ENCODE measurements at places on chromosomes 5 and 9.

DNA sequence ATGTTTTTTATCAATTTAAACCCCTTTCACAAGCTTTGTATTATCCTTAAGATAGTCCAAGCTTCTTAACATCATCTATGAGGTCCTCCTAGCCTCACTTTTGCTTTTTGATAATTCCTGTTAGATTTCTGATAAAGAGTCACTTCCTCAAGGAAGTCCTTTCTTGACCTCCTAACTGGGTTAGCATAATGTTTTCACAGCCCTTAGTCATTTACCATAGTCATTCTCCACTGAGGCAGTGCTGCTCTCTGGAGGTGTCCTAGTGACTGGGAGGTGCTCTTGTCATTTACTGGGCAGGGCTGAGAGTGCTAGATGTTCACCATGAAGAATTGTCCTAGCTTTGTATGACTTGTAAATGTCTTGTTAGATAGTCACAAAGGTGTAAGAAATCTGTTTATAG lies 26.4 kb downstream of the TNPO1 start:
- DNase-seq, result no peak

- DNase-seq, result no peak
Observed at GRCh38 chr5:25539536-25539935, 894.8 kb upstream of the CDH10 start.

DNA sequence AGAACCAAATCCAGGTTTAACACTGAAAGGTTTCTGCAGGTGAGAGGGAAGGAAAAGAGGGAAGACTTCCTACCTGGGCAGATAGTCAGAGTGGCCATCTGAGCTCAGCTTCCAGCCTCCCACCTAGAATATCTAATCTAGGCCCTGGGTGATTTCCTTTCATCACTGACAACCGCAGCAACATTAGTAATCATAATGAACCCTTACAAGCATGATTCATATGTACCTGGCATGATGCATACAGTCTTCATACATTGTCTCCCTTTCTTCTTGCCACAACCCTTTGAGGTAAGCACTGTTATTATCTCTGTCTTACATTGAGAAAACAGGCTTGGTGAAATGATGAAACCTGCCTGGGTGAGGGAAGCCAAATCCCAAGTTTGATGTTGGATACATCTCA lies 13.5 kb downstream of the AFAP1L1 start:
- no peak for DNase-seq

DNA sequence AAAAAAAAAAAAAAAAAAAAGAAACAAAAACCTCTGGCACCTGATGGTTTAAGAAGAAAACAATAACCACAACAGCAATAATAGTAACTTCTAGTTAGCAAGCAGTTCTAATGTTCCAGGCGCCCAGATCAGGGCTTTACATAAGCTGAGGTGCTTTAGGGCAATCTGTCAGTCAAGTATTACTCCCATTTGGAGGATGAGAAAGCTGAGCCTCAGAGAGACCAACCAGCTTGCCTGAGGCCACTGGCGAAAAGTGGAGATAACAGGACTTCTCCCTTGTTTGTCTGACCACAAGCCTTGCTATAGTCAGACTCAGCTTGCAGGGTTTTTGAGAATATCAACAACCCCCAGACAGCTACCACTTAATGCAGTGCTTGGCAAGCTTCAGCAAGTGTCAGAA lies 83.5 kb upstream of the BOD1 start:
- no peak for DNase-seq

GRCh38 chr9:91856419-91856818 lies 93.6 kb downstream of the ROR2 start:
- no peak for DNase-seq

GRCh38 chr5:75044406-75044805 lies 8.0 kb downstream of the GCNT4 start:
- DNase-seq, result no peak

DNA sequence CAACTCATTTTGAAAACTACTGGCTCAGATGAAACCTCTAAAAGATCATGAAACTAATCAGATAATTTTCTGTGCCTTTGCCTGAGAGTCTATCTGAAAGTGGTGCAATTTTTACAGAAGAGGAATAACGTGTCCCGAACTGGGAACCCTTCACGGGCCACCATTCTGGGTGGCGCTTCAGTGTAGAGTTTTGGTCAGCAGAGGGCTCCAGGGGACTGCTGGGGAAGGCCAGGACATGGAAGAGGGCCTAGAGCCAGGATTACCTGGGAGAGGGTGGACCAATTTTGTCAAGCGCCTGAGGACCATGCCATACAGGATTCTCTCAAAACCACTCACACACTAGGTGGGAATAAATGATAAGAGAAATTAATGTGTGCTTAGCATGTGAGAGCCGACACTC lies 49.7 kb upstream of the PLEKHG4B start:
- DNase-seq, result no peak

- no peak for DNase-seq
Observed at GRCh38 chr9:113649054-113649453, 185.5 kb downstream of the RGS3 start.

DNA sequence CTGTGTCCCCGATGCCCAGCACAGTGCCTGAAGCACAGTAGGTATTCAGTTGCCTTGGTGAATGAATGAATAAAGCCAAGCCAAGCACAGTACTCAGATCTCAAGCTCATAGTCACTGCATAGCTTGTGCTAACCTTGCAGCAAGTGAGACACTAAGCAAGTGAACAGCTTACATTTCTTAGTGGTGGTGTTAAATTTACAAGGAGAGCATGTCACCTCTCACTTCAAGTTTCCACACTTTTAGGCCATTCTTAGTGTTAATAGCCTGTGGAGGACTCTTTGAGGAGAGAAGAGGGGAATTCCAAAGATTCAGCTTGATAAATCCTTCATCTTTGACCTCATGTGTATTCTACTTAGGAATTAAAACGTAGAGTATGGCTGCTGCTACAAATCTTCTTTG lies 104.7 kb downstream of the C9orf152 start:
- DNase-seq, result no peak

DNA sequence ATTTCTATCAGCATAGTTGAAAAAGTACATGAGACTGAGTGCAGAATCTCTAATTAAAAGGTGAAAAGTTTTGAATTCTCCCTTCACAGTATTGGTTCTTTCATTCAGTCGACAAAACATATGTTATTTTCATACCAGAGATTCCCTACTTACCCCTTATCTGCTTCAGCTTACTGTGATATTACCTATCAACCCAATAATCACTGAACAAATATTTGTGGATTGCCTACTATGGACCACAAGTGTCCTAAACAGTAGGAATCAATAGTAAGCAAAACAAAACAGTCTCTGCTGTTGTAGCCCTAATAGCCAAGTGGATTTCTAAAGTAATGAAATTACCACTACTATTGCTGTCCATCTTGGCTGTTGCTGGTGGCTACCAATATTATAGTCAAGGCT lies 11.5 kb downstream of the CCDC152 start:
- DNase-seq, result no peak

- DNase-seq, result no peak
Observed at GRCh38 chr5:52657247-52657645, 130.5 kb upstream of the ITGA1 start.

- DNase-seq, result no peak
Observed at GRCh38 chr9:15271403-15271802, 35.6 kb downstream of the TTC39B start.

DNA sequence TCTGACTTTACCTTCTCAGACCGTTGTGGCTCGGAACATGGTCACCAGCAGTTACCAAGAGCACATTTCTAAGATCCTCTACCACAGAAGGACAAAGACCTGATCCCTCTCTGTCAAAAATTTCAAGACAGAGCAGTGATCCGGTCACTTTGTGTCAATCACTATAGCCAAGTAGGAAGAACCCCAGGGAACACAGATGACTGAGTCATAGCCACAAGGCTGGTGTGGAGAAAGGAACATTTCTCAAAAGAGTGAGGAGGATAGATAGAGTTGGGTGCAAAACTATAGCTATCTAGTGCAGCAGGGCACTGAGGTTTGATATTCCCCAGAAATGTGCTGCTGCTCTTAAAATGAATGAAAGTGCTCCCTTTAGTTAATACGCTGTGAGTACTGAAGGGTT lies 130.7 kb upstream of the SMIM23 start:
- no peak for DNase-seq

All from NT2/D1 (cell line).